ENCODE measurements at places on chromosomes 3 and 15.

DNA sequence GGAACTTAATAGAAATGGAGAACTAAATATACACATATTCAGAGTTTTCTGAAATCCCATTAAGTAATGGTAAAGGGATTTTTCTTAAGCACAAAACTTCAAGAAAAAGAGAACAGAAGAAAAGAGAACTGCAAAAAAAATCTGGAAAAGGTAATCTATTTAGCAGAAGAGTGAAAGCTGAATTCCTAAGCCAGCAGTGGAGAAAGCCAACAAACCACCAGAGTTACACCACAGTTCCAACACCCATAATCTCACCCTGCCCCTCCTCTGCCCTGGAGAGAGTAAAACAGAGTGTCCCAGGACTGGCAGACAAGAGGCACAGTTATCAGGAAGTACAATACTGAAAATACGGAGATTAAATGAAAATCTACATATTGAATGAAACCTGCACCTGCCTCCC, 29.4 kb downstream of the TP53BP1 start:
- no peak for DNase-seq

- DNase-seq: no peak
These were observed 1083.7 kb upstream of the CFAP20DC start for GRCh38 chr3:60133269-60134162.

DNA sequence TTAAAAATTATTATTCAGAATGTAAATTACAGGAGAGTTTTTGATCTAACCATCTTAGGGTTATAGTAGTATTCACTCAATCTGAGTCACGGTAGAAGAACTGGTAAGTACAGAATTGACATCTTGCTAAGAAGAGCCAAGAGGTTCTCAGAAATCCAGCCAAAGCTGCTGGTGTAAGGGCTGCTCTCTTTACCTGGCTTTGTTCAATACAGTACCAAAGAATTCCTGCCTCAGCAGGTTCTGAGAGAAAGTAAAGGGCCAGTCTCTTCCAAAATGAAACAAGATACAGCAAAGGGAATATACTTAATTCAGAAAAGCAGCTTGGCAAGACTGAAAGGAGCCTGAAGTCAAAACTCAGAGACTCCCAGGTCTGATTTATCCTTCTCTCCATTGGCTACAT, 193.1 kb downstream of the TNIK start:
- DNase-seq: no peak

DNA sequence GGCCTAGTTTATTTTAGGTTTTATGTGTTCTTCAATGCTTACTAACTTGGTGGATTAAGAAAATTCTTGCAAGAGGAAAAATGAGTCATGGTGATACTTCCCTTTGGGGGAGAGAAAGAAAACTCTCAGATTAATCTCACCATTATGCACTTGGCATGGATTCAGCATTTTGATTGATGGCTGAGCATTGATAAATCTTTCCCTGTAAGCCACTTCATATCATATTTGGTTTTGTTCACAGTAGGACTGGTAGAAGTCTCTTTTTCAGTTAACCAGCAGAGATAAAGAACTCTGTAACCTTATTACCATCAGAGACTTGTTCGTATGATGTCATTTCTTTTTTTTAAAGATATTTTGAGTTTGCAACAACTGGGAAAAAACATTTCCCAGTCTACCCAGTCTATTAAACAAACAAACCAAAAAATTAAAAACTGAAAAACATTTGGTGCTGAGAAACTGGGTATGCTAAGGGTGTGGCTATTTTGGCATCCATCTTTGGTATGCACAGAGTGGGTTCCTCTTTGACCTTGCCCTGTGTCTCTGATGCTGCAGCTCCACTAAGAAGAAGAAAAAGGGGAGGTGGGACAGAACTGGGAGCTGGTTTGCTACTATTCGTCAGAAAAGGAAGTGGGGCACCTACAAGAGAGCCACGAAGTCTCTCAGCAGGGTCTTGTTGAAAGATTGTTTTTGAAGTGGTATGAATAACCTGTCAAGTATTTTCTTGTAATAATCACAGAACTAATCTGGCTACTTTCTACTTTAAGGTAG, 17.2 kb downstream of the TMOD3 start:
- DNase-seq: no peak

DNA sequence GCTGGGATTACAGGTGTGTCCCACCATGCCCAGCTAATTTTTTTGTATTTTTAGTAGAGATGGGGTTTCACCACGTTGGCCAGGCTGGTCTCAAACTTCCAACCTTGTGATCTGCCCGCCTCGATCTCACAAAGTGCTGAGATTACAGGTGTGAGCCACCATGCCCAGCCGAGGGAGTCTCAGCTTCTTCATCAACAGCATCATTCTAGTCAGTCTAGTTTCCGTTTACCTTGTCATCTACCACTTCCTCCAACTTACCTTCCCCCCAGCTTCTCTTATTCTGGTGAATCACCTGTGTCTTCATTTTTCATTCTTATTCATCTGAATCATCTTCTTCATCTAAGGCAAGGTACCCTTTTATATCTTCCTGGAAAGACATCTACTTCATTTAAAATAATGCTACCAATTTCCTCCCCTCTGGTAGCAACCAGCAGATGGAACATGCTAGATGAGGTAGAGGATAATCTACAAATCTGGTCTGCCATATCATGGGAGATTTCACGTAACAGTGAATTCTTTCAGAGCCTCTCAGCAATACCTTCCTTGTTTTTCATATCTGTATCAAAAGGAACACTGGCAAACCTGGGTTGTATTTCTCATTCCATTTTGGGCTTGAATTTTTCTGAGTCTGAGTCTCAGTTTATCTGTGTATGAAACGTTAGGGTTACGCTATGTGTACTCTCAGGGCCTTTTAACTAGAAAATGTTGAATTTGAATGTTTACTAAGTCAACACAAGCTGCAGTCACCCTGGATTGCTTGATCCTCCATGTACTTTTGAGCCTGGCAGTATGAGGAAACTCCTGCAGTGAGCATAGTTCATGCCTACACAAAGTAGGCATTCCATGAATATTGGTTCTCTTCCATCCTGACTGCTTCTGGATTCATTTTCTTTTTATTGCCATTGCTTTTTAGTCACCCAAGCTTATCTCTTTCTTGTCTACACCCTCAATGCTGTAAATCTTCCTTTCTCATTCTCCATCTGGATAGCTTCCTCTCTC, 16.8 kb downstream of the LPP start:
- no peak for DNase-seq

DNA sequence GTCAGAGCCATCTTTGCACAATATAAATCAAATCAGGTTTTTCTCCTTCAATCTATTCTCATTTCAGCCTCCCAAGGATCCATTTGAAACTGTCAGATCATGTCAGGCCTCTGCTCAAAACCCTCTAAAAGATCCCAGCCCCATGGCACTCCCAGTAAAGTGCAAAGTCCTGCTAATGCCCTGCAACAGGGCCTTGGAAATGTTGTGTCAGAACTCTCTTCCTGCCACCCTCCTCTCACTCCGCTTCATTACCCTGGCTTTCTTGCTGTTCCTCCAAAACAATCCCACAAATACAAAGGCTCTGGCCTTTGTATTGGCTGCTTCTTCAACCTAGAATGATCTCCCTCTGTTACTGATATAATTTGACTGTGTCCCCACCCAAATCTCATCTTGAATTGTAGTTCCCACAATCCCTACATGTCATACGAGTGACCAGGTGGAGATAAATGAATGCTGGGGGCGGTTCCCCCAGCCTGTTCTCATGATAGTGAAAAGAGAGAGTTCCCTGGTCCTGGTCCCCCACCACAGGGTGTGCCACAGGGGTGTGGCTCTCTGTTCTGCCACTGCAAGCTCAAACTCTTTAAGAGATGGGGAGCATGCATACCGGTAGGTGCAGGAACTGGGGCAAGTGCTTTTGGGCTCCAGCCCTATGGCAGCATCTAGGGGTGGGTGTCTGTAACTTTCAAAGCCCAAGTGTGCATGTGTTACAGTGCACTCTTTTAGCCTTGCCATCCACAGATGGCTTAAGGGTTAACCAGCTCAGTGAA, 22.9 kb upstream of the TRA2B start:
- no peak for DNase-seq

DNA sequence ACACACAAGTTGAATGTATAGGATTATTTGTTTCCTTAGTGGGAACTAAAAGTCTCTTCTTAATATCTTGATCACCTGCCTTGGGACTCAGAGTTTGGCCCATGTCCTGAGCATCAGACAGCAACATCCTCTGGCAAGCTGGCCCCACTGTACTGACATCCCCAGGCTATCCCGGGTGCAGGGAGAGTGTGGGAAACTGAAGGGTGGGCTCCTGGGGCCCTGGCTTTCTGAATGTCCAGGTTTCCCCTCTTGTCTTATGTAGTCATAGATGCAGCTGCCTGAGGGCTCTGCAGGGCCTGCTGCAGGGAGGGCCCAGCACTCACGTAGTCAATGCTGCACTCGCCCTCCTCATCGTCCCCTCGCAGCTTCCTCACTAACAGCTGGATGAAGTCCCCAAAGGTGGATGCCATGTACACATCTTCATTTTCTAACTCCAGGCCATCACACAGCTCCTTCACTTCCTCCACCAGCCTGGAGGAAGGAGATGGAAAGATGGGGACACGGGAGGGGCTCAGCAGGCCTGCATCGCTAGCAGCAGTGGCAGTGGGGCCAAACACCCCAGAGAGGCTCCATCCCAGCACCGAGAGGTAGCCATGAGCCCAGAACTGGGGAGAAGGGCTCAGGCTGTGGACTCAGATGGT, 42.8 kb downstream of the ALDH1L1 start:
- no peak for DNase-seq

GRCh38 chr3:150631515-150632221, 28.5 kb downstream of the SELENOT start:
- DNase-seq: no peak

DNA sequence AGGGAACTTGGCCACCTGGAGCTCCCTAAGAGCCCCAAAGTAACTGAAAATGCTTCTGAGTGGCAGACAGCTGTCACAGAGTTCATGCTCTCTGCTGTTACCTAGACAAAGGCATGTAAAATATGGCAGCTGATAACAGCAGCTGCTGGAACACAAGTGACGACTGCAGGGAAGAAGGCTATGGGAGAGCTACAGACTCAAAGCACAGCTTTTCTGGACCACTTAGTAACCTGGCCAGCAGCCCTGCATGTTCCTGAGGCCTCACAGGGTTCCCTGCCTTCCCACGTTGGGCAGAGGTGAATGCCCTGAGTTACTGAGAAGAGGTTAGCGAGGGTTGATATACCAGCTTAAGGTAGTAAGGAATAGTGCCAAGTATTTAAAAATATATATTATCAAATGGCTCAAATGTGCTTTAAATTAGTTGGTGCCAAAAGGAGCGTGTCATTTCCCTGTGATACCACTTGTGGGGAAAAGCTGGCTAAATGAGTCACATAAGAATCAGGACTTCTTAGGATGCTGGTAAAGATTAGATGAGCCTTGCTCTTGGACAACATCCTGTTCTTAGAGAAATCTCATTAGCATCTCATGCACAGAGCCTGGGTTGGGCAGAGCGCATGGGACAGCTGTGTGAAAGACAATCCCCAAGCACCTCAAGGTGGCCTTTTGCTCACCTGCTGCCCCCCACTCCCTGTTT, 76.4 kb upstream of the SCN5A start:
- no peak for DNase-seq

- DNase-seq: no peak
These were observed 145.0 kb upstream of the ZBTB20 start for GRCh38 chr3:115292131-115292530.

DNA sequence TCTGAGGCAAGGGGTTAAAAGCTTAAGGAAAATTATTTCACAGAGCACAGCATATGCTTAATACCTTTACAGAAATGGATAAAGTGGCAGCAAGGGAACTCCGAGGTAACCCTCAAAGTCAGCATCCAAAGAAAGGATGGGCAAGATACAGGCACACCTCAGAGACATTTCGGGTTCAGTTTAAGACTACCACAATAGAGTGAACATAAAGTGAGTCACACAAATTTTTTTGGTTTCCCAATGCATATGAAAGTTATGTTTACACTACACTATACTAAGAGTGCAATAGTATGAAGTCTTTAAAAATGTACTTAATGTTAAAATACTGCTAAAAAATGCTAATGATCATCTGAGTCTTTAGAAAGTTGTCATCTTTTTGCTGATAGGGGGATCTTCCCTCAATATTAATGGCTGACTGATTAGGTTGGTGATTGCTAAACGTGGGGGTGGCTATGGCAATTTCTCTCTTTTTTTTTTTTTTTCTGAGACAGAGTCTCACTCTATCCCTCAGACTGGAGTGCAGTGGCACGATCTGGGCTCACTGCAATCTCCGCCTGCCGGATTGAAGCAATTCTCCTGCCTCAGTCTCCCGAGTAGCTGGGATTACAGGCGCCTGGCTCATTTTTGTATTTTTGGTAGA, 10.0 kb downstream of the UBR1 start:
- no peak for DNase-seq

GRCh38 chr3:25585361-25586166, 79.1 kb downstream of the TOP2B start:
- no peak for DNase-seq

DNA sequence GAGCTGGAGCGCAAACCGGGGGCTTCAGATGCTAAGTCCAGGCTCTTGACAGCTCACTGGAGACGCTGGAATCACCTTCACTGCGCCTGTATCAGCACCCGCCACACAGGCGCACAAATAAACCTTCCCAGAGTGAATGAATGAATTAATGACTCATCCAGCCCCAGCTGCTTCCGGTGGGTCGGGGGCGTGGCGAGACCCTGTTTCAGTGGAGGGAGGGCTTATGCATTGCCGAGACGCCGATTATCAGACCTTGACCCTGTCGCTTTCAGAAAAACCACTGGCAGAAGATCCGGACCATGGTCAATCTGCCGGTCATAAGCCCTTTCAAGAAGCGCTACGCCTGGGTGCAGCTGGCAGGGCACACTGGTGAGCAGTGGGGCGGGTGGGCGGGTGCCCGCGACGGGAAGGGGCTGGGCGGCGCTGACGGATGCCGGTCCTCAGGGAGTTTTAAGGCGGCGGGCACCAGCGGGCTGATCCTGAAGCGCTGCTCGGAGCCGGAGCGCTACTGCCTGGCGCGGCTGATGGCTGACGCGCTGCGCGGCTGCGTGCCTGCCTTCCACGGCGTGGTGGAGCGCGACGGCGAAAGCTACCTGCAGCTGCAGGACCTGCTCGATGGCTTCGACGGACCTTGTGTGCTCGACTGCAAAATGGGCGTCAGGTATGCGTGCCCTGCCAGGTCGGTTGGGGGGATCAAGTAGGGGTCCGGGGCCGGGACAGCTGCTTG, 7.7 kb downstream of the ITPKA start:
- DNase-seq: no peak

DNA sequence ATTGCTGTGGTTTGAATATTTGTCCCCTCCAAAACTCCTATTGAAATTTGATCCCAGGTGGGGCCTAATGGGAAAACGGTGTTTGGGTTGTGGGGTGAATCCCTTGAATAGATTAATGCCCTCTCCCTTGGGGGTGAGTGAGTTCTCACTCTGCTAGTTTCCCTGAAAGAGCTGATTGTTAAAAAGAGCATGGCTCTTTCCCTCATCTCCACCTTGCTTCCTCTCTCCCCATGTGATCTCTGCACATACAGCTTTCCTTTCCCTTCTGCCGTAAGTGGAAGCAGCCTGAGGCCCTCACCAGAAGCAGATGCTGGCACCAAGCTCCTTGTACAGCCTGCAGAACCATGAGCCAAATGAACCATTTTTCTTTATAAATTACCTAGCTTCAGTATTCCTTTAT, 394.9 kb upstream of the WNT5A start:
- no peak for DNase-seq

GRCh38 chr15:99613481-99613880, 47.7 kb downstream of the MEF2A start:
- DNase-seq: no peak

All from epithelial cell of proximal tubule (primary cell).